Right forelimb (tissue), 1 donor: ENCODE measurements at places on chromosomes 3 and 15.

DNA sequence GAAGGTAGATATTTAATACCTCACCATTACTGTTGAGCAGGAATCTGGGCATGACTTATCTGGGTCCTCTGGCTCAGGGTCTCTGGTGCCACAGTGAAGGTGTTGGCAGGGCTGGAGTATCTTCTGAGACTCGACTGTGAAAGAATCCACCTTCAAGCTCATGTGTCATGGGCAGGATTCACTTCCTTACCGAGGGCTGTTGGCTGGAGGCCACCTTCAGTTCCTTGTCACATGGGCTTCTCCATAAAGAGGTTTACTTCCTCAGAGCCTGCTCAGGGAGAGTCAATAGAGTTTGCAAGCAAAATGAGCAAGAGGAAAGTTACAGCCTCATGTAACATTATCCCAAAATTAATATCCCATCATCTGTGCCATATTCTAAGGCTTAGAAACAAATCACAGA is 459.5 kb downstream of the NR2F2 start:
- DNase-seq = no peak

GRCh38 chr3:67329358-67329757 is 325.1 kb downstream of the SUCLG2 start:
- DNase-seq = no peak

DNA sequence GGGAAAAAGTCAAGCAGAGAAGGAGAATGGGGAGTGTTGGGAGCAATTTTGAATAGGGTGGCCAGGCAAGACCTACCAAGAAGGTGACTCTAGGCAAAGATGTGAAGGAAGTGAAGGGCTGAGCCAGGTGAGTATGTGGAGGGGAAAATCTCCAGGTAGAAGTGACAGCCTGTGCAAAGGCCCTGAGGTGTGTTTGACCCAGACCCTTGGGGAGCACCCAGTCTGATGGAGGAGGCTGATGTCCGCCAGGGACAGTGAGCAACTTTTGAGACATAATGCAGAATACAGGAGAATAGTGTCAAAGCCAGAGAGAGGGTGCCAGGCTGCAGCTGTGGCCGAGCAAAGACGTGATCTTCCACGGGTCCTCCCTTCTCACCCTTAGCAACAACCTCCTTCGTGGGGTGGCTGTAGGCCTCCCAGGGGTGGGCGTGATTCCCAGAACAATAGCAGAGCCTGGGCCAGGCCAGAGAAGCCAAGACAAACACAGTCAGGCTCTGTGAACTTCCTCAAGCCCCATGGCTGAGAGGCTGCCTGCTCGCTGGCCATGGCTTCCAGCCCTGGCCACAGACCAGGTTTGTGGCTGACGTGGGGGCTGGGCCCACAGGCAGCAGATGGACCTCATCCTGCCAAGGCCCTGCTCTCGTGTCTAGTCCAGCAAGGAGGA is 58.1 kb downstream of the SLC6A6 start:
- DNase-seq = no peak

DNA sequence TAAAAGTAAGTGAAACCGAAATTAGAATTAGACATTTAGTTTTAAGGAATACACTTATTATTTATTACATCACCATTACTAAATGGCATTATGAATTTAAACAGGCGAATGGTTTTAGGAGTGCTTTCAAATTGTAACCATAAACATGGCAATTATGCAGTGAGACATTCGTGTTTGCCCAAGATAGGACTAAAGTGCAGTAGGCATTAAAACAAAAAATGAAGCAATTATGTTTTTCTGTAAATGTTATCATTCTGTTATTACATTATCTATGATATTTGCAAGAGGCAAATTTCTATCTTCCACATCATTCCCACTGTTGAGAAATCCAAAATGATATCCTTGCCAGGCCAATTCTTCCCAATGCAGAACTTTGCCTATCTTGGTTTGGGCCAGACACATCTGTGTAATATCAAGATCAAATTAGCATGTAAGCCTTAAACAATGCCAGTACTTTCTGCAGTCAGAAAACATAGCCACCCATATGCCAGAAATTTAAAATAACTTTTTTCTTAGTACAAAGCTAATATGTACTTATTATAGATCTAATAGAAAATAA is 156.9 kb downstream of the ATP8B4 start:
- no peak for DNase-seq

GRCh38 chr3:53067567-53067966 is 21.7 kb upstream of the SFMBT1 start:
- no peak for DNase-seq

DNA sequence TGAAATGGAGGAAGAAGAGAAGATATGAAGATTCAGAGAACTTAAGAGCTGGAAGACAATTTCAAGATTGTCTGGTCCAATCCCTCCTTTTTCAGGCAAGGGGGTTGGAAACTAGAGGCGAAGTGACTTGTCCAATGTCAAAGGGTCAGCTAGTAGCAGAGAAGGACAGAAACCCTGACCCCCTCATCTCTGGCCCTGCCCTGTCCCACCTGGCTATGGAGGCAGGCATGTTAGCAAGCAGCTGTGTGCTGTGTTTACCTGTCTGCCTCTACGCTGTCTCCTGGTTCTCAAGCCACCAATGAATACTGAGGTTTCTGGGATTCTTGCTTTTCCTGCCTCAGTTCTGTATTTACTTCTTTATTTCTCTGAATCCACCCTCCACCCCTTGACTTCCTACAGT is 342 bp downstream of the TGM5 start:
- no peak for DNase-seq

DNA sequence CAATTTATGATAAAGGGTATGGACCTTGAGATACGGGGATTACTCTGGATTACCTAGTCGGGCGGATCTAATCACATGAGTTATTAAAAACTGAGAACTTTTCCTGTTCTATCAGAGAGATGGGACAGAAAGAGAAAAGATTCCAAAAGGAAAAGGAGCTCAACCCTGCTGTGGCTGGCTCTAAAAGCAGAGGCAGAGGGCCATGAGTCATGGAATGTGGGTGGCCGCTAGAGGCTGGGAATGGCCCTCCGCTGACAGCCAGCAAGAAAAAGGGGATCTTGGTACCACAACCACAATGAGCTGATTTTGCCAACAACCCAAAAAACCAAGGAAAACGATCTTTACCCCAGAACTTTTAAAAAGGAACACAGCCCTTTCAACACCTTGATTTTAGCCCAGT is 210.0 kb downstream of the MAGI1 start:
- no peak for DNase-seq

- no peak for DNase-seq
Observed at GRCh38 chr3:31922962-31923361, 58.1 kb downstream of the OSBPL10 start.

DNA sequence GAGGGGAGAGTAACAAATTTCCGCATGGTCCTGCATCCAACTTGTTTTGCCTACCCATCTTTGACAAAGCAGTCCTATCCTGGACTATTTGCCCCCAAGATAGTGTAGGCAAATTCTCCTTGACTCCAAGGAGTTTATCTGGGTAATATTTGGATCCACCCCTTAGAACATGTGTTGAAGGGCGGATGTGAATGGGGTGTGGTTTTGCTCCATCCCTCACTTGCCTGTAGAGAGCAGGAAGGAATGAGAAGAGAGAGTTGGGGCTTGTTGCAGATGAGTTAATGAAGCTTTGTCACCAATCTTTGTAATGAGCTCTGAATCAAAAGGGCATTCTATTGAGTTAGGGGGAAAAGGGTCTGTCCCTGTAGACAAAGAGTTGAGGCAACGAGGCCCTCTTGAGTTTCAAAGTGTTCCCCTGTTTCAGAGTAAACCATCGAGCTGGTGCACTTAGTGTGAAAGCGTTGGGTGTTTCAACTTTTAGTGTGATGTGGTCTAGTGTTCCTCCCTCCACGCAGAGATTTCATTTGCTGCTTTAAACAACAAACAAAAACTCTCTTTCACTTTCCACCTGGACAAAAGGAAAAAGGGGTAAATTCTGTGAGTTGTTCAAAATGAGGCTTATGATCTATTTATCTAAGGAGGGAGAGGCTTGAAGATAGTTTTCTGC is 42.2 kb upstream of the PPARG start:
- DNase-seq = no peak

GRCh38 chr15:96896766-96897165 is 566.3 kb downstream of the NR2F2 start:
- no peak for DNase-seq

GRCh38 chr3:177528306-177529070 is 331.2 kb upstream of the TBL1XR1 start:
- no peak for DNase-seq

GRCh38 chr15:48433226-48433886 is 102.1 kb downstream of the DUT start:
- no peak for DNase-seq

DNA sequence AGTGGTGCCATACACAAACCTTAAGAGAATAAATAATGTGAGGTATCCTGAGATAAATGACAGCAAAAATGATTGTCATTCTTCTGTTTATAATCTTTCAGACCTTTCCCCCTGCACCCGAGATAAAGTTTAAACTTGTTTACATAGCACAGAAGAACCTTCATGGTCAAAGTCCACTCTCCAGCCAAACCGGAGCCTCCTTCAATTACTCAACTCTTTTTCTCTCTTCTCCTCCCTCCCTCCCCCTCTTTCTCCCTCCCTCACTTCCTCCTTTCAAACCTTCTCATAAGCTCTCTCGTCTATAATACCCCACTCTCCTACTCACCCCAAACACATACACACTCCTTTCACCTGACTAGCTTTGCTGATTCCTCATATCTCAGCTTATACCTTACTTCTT is 198.9 kb downstream of the EFHB start:
- no peak for DNase-seq

GRCh38 chr15:78052001-78052401 is 25.5 kb downstream of the TBC1D2B start:
- DNase-seq = peak; percentile 64

- no peak for DNase-seq
Observed at GRCh38 chr15:89221543-89221942, at the start of gene RLBP1. RLBP1 (minus strand) TSS chr15:89221579; CDS start chr15:89218975, 2,604 bp downstream.

- DNase-seq = no peak
Observed at GRCh38 chr3:185656321-185656840, 70.3 kb downstream of the SENP2 start.

GRCh38 chr3:100953103-100953502 is 40.1 kb downstream of the ABI3BP start:
- no peak for DNase-seq
